ENCODE measurements at places on chromosomes 6 and 20. TPM values are rescaled to one million over a fixed set of nuclear protein-coding genes. Genes with fewer than 3 reads are reported as not detected.

GRCh38 chr6:112179631-112180030, 74.7 kb downstream of the LAMA4 start:
- no peaks in the 10 kb centered on the region for H3K36me3 ChIP-seq
- no peak overlapping the region for H3K27ac ChIP-seq
- DNase-seq, result no peak

The WDR46 gene
- 68.5 TPM for total RNA-seq

The GINM1 gene
- total RNA-seq, result 15.4 TPM

- no peak for DNase-seq
- no peaks in the 10 kb centered on the region for H3K4me1 ChIP-seq
- H3K36me3 ChIP-seq, result no peaks in the 10 kb centered on the region
- H3K27me3 ChIP-seq, result peaks cover 7% of the 10 kb centered on the region
- no peak overlapping the region for H3K4me3 ChIP-seq
Measured at GRCh38 chr6:82712389-82712788, 348.8 kb downstream of the TPBG start.

The EYA2 gene
- not detected for total RNA-seq

The KDM1B gene
- 10.4 TPM for total RNA-seq

DNA sequence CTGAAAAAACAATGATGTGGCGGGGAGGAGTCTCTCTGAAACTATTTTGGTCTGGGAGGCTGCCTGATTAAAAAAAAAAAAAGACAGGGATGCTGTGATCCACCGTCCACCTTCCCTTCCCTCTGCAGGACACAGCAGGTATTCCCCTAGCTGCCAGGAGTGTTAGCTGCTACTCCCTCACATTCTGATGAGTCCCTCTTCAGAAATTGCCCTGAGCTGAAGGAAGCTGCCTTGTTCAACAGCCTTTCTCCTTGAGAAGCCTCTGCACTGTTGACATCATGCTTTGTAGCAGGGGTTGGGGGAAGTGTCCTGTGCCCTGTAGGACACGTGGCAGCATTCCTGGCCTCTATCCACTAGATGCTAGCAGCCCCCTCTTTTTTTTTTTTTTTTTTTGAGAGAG, 71.7 kb upstream of the ZMYND8 start:
- H3K27me3 ChIP-seq, result no peaks in the 10 kb centered on the region
- no peak overlapping the region for H3K27ac ChIP-seq
- no peak for DNase-seq
- H3K4me1 ChIP-seq, result no peaks in the 10 kb centered on the region

GRCh38 chr6:73391675-73392074, 3.0 kb upstream of the DDX43 start:
- H3K27ac ChIP-seq, result peak overlapping the region; percentile 25
- no peak overlapping the region for H3K4me3 ChIP-seq
- peaks cover 29% of the 10 kb centered on the region for H3K4me1 ChIP-seq
- DNase-seq, result no peak

- no peak overlapping the region for H3K4me3 ChIP-seq
- no peaks in the 10 kb centered on the region for H3K36me3 ChIP-seq
Measured at GRCh38 chr20:9103955-9104354, 35.1 kb downstream of the PLCB4 start.

- peaks cover 16% of the 10 kb centered on the region for H3K4me1 ChIP-seq
- DNase-seq, result no peak
- no peak overlapping the region for H3K4me3 ChIP-seq
- no peaks in the 10 kb centered on the region for H3K27me3 ChIP-seq
- no peak overlapping the region for H3K27ac ChIP-seq
Measured at GRCh38 chr6:169529931-169530751, 171.7 kb downstream of the WDR27 start.

The FAM83D gene
- 1.3 TPM for total RNA-seq

- H3K27me3 ChIP-seq, result peaks cover 60% of the 10 kb centered on the region
- no peaks in the 10 kb centered on the region for H3K4me1 ChIP-seq
- DNase-seq, result no peak
- no peak overlapping the region for H3K27ac ChIP-seq
- H3K36me3 ChIP-seq, result no peaks in the 10 kb centered on the region
Measured at GRCh38 chr20:49445176-49445575, 37.3 kb downstream of the KCNB1 start.

The FAM184A gene
- 3.6 TPM for total RNA-seq

- H3K4me1 ChIP-seq, result peaks cover 18% of the 10 kb centered on the region
- H3K4me3 ChIP-seq, result no peak overlapping the region
- H3K36me3 ChIP-seq, result no peaks in the 10 kb centered on the region
- no peaks in the 10 kb centered on the region for H3K27me3 ChIP-seq
- DNase-seq, result no peak
Measured at GRCh38 chr20:52031563-52032303, 159.8 kb downstream of the ZFP64 start.

- H3K4me1 ChIP-seq, result peaks cover 2% of the 10 kb centered on the region
- H3K36me3 ChIP-seq, result no peaks in the 10 kb centered on the region
- no peak overlapping the region for H3K4me3 ChIP-seq
- H3K27ac ChIP-seq, result no peak overlapping the region
- peak; percentile 75 for DNase-seq
Measured at GRCh38 chr6:36623547-36624459, 29.6 kb downstream of the SRSF3 start.

DNA sequence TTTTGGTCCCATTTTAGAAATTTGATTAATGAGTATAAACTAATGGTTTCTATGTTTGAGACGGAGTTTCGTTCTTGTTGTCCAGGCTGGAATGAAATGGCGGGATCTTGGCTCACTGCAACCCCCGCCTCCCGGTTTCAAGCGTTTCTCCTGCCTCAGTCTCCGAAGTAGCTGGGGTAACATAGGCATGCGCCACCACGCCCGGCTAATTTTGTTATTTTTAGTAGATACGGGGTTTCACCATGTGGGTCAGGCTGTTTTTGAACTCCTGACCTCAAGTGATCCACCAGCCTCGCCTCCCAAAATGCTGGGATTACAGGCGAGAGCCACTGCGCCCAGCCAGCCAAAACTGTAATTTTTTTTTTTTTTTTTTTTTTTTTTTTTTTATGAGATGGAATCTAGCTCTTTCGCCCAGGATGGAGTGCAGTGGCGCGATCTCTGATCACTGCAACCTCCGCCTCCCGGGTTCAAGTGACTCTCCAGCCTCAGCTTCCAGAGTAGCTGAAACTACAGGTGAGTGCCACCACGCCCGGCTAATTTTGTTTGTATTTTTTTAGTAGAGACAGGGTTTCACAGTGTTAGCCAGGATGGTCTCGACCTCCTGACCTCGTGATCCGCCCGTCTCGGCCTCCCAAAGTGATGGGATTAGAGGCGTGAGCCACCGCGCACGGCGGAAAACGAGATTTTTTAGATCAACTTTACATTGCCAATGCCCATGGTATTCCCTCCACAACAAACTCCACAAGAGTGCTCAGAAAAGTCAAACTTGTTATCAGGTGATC, 127.8 kb downstream of the HFE start:
- H3K4me1 ChIP-seq, result peaks cover 32% of the 10 kb centered on the region
- H3K36me3 ChIP-seq, result no peaks in the 10 kb centered on the region
- H3K4me3 ChIP-seq, result peak overlapping the region; percentile 73
- H3K27me3 ChIP-seq, result no peaks in the 10 kb centered on the region

GRCh38 chr6:83378621-83379388, 52.0 kb downstream of the ME1 start:
- H3K27me3 ChIP-seq, result no peaks in the 10 kb centered on the region
- no peak for DNase-seq
- no peak overlapping the region for H3K4me3 ChIP-seq
- H3K4me1 ChIP-seq, result no peaks in the 10 kb centered on the region
- H3K36me3 ChIP-seq, result no peaks in the 10 kb centered on the region
- H3K27ac ChIP-seq, result no peak overlapping the region

The DEF6 gene
- total RNA-seq, result 298 TPM

DNA sequence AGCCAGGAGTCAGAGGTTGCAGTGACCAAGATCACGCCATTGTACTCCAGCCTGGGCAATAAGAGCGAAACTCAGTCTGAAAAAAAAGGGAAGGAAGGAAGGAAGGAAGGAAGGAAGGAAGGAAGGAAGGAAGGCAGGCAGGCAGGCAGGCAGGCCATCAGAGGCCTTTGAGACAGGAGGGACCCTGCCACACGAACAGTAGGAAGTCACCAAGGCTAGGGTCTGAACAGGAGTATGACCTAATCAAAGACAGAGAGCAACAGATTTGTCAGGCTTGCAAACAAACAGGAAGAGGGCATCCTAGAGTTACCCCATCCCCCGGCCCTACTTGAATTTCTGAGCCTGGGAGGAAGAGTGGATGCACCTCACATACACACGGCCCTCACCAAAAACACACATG, 67.1 kb downstream of the FGD2 start:
- H3K36me3 ChIP-seq, result no peaks in the 10 kb centered on the region
- H3K27me3 ChIP-seq, result no peaks in the 10 kb centered on the region
- H3K4me1 ChIP-seq, result no peaks in the 10 kb centered on the region

The SLC32A1 gene
- total RNA-seq, result not detected

DNA sequence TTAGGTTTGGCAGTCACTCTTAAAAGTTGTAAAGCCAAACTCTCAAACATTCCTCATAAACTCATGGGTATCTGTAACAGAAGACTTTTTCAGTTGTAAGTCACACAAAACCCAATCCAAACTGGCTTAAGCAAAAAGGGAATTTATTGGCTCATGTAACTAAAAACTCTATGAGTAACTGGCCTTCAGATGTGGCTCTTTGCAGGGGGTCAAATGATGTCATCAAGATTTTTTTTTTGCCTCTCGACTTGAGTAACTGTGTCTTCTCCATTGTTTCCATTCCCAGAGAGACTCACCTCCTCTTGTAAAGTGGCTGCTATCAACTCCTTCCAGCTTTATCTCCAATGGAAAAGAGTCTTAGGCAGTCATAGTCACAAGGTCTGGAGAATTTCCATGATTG, 645.0 kb downstream of the DHX35 start:
- no peaks in the 10 kb centered on the region for H3K27me3 ChIP-seq
- H3K36me3 ChIP-seq, result no peaks in the 10 kb centered on the region
- no peak overlapping the region for H3K27ac ChIP-seq
- no peak for DNase-seq
- H3K4me3 ChIP-seq, result no peak overlapping the region

GRCh38 chr6:111215131-111215530, 127.8 kb downstream of the SLC16A10 start:
- DNase-seq, result no peak
- no peaks in the 10 kb centered on the region for H3K27me3 ChIP-seq
- no peaks in the 10 kb centered on the region for H3K4me1 ChIP-seq
- H3K36me3 ChIP-seq, result no peaks in the 10 kb centered on the region
- H3K4me3 ChIP-seq, result no peak overlapping the region
- no peak overlapping the region for H3K27ac ChIP-seq

The TEAD3 gene
- total RNA-seq, result not detected

GRCh38 chr6:147972448-147972847, 370.2 kb upstream of the SASH1 start:
- H3K27me3 ChIP-seq, result no peaks in the 10 kb centered on the region
- no peak overlapping the region for H3K4me3 ChIP-seq
- no peaks in the 10 kb centered on the region for H3K36me3 ChIP-seq
- no peaks in the 10 kb centered on the region for H3K4me1 ChIP-seq

DNA sequence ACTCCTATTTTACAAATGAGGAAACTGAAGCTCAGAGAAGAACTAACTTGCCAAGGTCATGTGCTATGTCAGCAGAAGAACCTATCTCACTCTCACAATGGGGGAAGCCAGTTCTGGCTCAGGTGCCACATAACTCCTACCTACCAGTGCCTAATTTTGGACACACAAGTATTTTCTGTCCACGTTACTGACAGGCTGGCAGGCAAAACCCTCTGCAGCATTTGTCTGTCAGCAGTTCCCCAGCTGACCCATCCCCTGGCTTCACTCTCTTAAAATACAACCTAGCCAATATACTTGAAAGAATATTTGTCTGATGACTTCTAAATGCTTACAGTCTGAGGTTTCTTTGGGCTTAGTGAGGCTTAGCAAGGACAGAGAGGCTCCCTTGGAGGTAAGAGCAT, 15.5 kb downstream of the GSS start:
- DNase-seq, result no peak
- H3K4me3 ChIP-seq, result no peak overlapping the region
- H3K36me3 ChIP-seq, result peaks cover 66% of the 10 kb centered on the region
- H3K27ac ChIP-seq, result no peak overlapping the region
- no peaks in the 10 kb centered on the region for H3K27me3 ChIP-seq

- DNase-seq, result no peak
- H3K4me3 ChIP-seq, result no peak overlapping the region
- peaks cover 75% of the 10 kb centered on the region for H3K27me3 ChIP-seq
- no peaks in the 10 kb centered on the region for H3K36me3 ChIP-seq
- no peak overlapping the region for H3K27ac ChIP-seq
Measured at GRCh38 chr20:3679749-3680700, 1.8 kb downstream of the ADAM33 start.

- no peak for DNase-seq
- no peak overlapping the region for H3K27ac ChIP-seq
- no peaks in the 10 kb centered on the region for H3K27me3 ChIP-seq
- peaks cover 2% of the 10 kb centered on the region for H3K4me1 ChIP-seq
- no peak overlapping the region for H3K4me3 ChIP-seq
Measured at GRCh38 chr6:149454346-149454848, 30.4 kb downstream of the ZC3H12D start.

DNA sequence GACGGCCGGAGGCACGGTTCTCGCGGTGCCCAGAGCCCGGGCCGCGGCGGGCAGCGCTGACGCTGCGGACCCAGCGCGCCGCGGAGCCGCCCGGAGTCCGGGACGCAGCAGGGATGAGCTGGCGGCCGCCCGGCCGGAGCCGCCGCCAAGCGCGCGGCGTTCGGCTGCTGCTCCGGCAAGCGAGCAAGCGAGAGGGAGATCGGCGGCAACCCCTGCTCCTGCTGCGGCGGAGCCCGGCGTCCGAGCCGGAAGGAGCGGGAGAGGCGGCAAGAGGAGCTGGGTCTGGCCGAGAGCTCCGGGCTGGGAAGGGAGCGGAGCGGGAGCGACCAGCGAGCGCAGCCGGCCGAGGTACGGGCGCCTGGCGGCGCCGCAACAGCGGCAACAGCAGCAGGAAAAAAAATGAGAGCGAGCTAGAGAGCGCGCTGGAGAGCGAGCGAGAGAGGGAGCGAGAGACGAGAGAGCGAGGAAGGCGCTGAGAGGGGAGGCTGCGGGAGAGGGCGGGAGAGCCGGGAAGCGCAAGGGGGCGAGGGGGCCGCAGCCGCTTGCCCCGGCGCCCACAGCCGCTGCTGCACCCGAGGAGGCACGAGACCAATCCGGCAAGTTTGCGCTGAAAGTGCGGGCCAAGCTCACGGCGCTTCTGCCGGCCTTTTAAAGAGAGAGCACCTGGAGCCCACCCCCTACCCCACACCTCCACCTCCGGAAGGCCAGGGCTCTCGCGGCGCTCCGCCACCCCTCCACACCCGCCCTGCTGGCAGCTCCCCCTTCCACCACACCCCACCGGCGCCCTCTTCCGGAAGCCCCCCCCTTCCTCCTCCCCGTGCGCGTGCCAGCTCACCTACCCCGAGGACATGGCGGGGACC, 496 bp downstream of the GRM4 start:
- peaks cover 88% of the 10 kb centered on the region for H3K27me3 ChIP-seq
- peak overlapping the region; percentile 79 for H3K4me3 ChIP-seq
- DNase-seq, result peak; percentile 50
- H3K36me3 ChIP-seq, result no peaks in the 10 kb centered on the region

DNA sequence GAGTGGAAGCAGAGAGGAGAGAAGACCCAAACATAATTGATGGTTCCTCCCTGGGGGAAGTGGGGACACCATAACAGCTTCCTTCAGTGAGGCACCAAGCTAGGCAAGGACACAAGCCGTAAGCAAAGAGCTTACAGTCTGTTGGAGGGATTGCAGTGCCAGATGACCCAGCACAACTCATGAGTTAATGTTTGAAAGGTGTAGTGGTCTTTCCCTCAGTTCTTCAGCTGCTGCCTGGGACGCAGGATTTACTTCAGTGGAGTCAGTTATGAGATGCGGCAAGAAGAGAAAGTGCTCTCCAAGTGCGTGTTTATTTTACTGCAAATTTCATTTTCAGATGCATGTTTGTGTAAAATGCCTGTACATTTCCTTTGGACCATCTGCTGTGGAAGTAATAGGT, 38.7 kb upstream of the SLC17A4 start:
- H3K27ac ChIP-seq, result no peak overlapping the region
- H3K36me3 ChIP-seq, result no peaks in the 10 kb centered on the region
- DNase-seq, result no peak
- H3K27me3 ChIP-seq, result peaks cover 5% of the 10 kb centered on the region
- H3K4me1 ChIP-seq, result no peaks in the 10 kb centered on the region
